Coronary artery (tissue), 2 donors: ENCODE measurements at places on chromosomes 6 and 20.

- no peak for DNase-seq
Measured at GRCh38 chr20:33667245-33667675, 517 bp downstream of the ACTL10 start.

- DNase-seq: peak; percentile 87
Measured at GRCh38 chr6:108562503-108562993, 1.8 kb downstream of the FOXO3 start.

DNA sequence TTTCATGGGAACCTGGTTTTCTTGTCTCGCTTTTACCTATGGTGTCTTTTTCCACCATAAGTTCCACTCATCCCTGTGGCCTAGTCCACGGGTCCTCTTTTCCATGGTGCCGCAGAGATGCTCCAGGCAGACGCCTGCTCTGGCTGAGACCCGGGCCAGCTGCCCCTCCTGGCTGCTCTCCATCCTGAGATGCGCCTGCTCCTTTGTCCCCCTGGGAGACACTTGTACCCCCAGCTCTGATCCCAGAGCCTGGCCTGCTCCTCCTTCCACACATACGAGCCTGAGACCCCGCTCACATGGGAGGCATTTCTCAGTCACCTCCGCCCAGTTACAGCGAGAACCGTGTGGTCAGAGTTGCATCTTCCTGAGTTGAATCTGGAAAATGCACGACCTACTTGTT lies 29.6 kb downstream of the RNASET2 start:
- no peak for DNase-seq

GRCh38 chr6:125699591-125699990 lies 49.8 kb upstream of the HEY2 start:
- DNase-seq: no peak

GRCh38 chr20:44692932-44693480 lies 22.2 kb upstream of the CCN5 start:
- DNase-seq: peak; percentile 99

DNA sequence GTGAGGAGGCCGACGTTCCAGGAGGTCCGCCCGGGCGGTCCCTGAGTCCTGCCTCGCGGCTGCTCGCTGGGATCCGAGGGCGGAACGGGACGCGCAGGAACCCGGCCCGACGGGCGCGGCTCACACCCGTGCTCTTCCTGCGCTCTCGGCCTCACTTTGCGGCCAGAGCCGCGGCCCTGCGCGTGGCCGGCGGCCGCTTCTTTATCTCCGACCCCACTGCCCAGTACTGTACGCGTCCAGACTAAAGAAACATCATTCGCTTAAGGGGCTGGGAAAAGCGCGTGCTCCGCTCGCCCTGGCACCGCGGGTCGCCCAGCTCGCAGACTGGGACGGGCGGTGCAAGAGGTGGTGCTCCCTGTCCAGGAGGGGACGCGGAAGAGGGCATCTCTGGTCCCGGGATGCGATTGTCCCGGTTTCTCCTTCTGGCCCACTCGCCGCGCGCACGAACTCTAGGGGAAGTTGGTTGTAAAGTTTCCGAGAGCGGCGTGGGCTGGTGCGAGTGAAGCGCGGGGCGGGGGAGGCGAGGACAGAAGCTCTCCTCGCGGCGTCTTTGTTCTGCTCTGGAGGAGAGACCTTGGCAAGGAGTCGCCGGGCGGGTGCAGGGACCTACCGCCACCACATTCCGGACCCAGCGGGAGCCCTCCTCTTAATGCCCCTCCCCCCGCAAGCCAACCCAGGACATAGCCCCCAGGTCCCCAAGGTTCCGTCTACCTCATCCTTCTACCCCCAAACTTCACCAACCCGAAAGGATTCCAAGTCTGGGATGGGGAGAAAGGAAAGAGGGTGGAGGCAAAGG lies 71.0 kb downstream of the SOX4 start:
- no peak for DNase-seq

DNA sequence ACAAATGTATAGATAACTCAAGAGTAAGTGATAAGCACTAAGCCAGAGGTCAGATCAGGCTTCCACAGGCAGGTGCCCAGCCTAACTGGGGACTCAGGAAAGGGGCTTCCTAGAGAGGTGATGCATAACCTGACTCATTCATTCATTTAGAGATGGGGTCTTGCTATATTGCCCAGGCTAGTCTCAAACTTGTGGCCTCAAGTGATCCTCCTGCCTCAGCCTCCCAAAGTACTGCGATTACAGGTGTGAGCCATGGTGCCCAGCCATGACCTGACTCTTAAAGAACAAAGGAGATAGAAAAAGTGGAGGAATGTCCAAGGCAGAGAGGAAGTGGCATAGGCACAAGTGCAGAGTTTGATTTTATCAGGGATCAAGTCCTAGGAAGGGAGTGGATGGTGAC lies 41.9 kb downstream of the GJA10 start:
- no peak for DNase-seq

DNA sequence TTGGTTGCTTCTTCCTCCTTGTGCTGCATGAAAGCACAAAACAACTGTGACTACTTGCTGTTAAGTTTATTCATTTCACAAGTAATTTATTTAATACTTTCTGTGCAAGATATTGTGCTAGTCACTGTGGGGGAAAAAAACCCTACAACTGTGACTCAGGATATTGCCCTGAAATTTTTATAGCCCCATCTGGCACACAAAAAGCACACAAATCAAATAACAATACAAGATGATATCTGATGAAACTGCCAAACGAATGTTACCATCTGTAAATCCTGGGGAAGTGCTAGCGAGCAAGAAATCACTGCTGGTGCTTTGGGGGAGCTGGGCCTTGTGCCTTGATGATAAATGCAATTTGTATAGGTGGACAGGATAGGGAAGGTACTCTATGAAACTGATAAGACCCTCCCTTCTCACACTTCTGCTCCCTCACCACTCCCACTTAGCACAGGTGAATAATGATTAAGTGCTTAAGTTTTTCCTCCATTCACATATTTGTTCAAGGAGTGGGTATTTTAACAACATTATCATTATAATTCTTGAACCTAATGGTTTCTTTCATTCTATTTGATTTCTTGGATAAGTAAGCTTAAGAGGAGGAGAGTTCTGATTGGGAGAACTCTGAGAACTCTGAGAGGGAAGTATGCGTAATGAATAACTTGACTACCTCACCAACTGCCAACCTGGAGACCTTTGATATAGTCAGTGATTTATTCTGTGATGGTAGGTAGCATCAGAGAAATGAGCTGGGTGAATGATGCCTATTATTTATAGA lies 115.3 kb downstream of the RTN4IP1 start:
- DNase-seq: no peak

DNA sequence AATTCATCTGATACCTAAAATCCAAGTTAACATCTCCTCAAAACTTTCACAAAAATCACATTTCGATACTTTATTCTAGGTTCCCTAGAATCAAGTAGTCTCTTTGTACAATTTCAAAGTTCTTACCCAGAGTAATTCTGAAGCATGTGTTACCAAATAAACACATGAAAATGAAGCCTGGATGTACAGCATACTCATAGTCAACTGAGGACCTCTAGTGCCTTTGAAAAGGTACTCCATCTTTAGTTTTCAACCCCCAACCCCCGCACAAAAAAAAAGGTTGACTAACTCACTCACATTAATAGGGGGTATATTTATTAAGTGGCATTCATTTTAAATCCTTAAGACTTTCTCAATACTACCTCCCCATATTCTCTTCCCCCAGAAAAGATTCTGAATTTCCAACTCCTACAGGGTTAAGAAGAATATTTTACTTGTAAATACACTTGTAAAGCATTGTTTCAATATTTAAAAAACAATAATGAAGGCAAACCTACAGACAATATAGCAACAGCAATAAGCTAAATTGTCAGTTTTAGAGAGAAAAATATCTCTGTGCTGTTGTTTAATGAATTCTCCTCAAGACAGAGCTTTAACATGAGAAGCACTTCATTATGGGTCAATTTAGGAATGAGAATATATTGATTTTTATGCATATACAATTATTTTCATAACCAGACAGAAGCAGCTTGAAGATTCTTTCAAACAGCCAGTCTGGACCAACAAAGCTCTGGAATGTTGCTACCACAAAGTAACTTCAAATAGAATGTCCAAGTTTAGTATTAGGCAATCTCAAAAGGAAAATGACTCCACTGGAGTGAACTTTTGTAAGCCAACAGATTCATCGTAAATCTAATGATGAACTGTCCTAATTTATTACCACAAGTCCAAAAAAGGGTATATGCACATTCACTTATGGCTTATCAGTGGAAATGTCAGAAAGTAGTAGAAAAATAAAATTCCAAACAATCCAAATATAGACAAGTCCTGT lies 3.3 kb downstream of the PLN start:
- no peak for DNase-seq

DNA sequence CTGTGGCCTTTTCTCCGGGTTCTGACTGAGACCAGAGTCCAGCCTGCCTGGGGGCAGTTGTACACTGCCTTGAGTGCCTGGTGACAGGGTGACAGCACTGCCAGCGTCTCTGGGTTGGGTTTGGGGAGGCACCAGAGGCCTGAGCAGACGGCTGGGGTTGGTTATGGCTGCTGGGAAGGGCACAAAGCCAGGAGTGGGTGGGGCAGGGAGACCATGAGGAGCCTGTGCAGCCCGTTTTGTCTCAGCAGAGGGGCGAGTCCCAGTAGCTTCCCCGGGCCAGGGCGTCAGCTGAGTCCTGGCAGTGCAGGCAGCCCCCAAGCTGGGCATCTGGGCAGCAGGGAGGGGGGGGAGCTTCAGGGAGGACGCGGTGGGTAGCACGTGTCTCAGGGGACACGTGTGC lies 15.3 kb upstream of the SULF2 start:
- DNase-seq: no peak

DNA sequence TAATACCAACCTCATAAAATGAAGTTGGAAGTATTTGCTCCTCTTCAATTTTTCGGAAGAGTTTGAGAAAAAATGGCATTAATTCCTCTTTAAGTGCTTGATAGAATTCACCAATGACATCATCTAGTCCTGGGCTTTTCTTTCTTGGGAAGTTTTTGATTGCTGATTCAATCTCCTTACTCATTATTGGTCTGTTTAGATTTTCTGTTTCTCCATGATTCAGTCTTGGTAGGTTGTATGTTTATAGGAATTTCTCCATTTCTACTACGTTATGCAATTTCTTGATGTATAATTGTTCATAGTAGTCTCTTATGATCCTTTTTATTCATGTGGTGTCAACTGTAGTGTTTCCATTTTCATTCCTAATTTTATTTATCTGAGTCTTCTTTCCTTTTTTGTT lies 176.9 kb upstream of the PRND start:
- no peak for DNase-seq
